Putamen (tissue), 1 donor: ENCODE measurements at places on chromosomes 16 and 17.

- DNase-seq, result no peak
Observed at GRCh38 chr17:38583176-38583575, 22.6 kb downstream of the SRCIN1 start.

- DNase-seq, result no peak
Observed at GRCh38 chr17:77571155-77571981, 387.1 kb upstream of the TNRC6C start.

- DNase-seq, result no peak
Observed at GRCh38 chr17:630801-631200, 83.8 kb downstream of the VPS53 start.

DNA sequence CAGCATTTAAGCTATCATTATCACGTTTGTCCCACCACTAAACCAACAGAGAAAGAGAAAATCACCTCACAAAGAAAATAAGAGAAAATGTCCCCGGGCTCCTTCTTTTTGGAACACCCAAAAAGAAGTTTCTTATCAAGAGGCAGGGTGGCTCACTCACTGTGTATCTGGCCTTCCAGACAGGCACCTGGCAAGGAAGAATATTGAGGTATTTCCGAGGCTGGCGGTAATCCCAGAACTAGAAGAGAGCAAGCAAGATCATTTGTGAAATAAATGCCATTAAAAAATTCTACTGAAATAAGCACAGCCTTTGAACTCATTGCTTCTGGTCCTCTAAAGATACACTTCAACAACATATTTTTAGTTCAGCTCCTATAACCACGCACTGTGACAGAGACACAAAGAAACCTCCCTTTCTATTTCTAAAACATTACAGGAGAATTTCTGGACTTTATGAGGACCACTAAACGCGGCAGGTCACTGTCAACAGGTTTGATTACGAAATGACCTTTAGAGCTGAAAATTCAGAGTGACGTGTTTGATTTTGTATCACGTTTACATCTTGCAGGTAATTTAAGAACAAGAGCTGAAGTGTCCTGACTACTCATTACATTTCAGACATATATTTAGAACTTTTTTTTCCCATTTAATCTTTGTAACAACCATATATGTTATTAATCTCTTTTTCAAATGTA, 61.0 kb downstream of the WDR59 start:
- no peak for DNase-seq

DNA sequence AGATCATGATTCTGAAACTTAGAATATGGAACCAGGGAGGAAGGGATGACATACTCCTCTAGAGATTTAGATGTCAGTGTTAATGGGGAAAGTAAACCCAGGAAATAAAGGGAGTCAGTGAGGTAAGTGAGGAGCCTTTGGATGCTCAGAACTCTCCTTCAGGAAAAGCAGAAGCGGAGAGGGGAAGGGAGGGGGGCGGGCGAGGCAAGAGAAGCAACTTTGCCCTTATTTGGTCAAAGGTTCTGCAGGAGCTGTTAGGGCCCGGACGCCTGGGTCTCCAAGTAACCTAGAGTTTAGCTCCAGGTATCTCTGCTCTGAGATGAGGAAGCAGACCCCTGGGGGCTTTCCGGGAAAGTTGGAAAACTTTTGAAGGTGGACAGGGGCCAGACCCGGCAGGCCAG, 1.3 kb downstream of the PFN1 start:
- DNase-seq, result no peak

DNA sequence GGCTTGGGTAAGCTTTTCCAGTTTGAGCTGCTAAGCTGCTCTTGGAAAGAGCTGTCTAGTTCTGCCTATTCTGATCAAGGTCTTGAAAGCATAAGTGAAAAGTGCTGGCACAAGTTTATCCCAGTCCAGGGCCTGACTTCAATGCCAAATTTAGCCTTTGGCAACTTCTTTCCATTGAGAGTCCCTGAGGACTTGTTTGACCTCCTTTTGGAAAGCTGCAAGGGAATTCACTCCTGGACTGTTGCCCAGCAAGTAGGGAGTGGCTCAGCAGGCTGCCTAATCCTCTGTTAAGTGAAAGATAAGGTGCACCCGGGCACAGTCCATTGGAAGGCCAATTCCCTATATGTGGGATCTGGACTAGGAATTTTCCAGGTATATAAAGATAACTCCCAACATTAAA, 16.0 kb upstream of the TANC2 start:
- DNase-seq, result no peak

GRCh38 chr16:52101246-52101645, 445.7 kb downstream of the TOX3 start:
- no peak for DNase-seq

DNA sequence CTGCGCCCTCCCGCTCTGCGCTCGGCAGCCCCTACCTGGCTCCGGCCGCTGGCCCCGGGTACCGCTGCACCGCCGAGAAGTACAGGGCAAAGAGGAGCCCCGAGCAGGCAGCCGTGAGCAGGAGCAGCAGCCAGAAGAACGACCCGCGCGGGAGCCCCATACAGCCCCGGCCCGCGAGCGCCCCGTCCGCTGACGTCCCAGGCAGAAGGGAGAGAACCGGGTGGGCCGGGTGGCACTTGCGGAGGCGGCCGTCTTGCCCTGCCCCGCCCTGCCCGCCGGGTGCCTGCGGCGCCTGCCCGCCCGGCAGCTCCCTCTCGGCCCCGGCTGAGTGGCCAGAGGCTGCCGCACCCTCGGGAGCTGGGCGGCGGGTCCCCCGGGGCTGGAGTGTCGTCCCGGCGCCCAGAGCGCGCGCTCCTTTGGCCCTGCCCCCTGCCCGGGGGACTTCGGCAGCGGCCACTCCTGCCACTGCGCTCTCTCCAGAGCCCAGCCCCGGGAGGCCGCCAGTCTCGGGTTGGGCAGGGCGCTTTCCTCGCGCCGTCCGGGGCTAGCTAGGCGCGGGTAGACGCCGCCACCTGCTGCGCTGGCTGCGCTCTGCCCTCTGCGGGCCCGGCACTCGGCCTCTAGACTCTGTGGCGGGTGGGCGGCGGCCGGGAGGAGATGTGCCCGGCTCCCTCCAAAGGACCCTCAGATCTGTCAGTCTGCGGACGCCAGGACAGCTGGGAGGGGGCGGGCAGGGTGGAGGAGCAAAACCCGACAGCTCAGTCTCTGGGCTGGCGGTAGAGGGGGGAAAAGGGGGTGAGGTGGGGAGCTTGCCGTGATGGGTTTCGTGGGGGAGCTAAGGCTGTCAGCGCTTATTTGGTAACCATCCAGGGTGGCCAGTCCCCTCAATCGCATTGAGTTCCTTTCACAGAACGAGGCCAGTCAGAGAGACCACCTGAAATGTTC, at the start of gene ST6GALNAC2:
ST6GALNAC2 (minus strand) TSS at position 212 of the 945 bp plus-strand sequence; CDS start at position 160, 52 bp downstream.
- DNase-seq, result no peak

DNA sequence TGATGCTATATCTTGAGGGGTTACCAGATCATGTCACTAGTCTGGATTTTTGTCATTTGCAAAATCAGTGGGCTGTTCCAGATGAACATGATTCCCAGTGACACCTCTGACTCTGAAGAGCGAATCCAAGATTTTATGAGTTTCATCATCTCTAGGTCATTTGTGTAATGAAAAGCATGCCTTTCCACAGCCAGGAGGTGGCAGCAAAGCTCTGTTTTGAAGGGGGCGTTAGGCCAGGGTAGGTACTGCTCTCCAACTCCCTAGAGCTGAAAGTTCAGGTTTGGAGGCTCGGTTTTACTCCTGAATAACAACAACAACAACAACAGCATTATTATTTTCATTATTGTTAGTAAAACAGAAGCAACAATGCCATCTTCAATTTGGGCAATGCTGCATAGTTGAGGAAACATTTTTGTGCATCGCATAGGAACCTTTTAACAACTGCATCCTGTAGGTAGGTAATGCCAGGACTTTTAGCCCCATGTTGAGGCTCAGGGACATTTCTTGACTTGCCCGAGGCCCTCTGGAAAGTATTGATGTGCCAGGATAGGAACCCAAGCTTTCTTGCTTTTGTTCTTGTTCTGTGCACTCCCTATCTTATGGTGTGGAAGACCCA, 77.0 kb downstream of the MYH13 start:
- peak; percentile 26 for DNase-seq

- DNase-seq, result no peak
Observed at GRCh38 chr17:48037838-48038323, 284 bp upstream of the COPZ2 start.

- no peak for DNase-seq
Observed at GRCh38 chr17:46952115-46952514, 26.9 kb downstream of the RPRML start.

DNA sequence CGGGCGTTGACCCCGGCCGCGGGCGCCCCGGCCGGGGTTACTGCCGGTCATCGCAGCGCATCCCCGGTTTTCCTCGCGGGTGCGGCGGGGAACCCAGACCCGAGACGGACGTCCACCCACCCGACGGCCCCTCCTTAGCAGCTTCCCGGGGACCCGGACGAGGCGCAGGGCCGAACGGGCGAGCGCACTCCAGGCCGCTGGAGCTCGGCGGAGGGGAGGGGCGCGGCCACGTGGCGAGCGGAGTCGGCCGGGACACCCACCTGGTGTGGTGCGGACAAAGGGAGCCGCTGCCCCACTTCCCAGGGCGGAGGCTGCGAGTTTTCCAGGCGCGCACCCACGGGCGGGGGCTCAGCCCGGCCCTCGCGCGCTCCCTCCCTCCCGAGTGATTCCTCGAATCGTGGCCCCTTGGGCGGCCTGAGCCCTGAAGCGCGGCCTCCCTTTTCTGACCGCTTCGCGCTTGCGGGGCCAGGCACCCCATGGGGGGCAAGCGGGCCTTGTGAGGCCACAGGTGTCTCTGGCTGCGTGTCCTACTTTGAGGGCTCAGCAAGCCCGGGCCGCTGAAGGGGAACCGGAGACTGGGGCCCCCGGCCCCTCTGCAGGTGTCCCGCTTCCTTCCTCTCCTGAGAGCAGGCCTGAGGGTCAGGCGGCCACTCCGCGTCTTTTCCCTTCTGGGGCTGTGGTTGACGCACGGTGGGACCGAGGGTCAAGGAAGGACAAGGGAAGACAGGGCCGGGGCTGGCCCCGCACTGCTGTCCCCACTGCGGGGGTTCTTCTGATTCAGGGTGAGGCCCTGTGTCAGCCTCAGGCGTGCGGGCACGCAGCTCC, 1.1 kb upstream of the FASN start:
- no peak for DNase-seq

DNA sequence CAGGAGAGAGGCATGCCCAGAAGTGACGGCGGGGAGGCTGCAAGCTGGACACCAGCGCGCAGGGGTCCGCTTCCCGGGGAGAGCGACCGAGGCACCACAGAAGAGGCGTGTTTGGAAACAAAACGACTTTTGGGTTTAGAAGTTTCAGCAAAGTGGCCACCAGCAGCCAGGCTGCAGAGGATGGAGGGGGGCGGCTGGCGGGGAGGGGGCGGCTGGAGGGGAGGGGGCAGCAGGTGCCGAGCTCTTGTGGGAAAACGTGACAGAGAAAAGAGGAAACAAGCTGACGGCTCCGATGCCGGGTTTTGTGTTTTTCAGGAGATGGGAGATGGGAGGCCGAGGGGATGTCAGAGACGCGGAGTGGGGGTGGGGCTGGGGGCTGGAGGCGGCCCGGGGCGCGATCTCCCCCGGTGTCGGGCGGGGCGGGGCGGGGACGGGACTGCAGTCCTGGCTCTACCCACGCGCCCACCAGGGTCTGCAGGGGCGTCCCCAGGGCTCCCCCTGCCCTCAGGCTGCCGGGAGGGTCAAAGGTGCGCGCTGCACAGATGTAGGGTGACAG, 32.1 kb upstream of the RPH3AL start:
- DNase-seq, result no peak
